ENCODE measurements at places on chromosomes 2 and 18.

GRCh38 chr2:158482594-158482993 lies 25.8 kb downstream of the PKP4 start:
- DNase-seq = no peak

DNA sequence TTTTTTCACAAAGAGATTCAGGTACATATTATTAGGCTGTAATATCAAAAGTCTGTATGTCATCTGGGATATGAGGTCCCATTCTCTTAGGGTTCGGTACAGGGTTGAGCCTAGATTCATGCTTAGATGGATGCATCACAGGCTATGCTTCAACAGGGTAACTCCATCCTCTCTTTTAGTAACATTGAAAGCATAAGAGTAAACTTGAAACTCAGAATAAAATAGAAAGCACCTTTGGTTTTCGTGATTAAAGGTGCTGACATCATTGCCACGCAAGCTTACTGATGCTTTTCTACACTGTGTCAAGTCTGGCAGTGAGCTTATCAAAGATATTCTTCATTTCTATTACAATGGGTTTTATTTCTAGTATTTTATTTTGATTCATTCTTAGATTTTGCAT lies 419.1 kb upstream of the DSEL start:
- DNase-seq = no peak

GRCh38 chr2:148716378-148716920 lies 71.9 kb downstream of the EPC2 start:
- no peak for DNase-seq

- DNase-seq = no peak
Observed at GRCh38 chr2:227134591-227134990, 29.4 kb downstream of the COL4A4 start.

DNA sequence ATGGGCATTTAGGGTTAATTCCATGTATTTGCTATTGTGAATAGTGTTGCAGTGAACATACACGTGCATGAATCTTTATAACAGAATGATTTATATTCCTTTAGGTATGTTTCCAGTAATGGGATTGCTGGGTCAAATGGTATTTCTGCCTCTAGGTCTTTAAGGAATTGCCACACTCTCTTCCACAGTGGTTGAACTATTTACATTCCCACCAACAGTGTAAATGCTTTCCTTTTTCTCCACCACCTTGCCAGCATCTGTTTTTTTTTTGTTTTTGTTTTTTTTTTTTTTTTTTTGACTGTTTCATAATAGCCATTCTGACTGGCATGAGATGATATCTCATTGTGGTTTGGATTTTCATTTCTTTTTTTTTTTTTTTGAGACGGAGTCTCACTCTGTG lies 62.4 kb downstream of the GTF3C3 start:
- DNase-seq = no peak

GRCh38 chr2:217167531-217167930 lies 307.7 kb upstream of the TNP1 start:
- DNase-seq = no peak

- DNase-seq = no peak
Observed at GRCh38 chr2:169160926-169161481, 91.6 kb downstream of the DHRS9 start.

GRCh38 chr2:55391615-55392242 lies 27.9 kb downstream of the CCDC88A start:
- no peak for DNase-seq

GRCh38 chr18:27921904-27922751 lies 254.8 kb downstream of the CDH2 start:
- no peak for DNase-seq

GRCh38 chr2:231373184-231373583 lies 22.3 kb upstream of the B3GNT7 start:
- DNase-seq = no peak

DNA sequence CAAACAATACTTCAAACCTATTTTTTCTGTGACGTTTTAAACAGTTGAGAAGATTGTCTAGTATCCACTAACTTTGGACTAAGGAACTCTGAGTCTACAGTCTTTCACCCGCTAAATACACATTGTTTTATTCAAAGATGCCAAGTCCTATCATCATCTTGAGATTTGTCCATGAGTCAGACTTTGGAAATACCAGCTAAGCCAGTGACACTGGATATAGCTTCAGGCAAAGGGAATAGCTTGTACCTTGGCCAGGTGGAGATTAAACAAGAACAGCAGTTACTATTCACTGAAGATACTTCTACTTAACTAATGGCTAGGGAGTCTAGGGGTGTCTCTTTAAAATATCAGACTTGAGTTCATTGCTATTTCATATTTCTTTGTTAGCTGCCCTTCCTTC lies 137.5 kb downstream of the COMMD1 start:
- no peak for DNase-seq

- no peak for DNase-seq
Observed at GRCh38 chr2:84972932-84973331, 2.0 kb downstream of the KCMF1 start.

DNA sequence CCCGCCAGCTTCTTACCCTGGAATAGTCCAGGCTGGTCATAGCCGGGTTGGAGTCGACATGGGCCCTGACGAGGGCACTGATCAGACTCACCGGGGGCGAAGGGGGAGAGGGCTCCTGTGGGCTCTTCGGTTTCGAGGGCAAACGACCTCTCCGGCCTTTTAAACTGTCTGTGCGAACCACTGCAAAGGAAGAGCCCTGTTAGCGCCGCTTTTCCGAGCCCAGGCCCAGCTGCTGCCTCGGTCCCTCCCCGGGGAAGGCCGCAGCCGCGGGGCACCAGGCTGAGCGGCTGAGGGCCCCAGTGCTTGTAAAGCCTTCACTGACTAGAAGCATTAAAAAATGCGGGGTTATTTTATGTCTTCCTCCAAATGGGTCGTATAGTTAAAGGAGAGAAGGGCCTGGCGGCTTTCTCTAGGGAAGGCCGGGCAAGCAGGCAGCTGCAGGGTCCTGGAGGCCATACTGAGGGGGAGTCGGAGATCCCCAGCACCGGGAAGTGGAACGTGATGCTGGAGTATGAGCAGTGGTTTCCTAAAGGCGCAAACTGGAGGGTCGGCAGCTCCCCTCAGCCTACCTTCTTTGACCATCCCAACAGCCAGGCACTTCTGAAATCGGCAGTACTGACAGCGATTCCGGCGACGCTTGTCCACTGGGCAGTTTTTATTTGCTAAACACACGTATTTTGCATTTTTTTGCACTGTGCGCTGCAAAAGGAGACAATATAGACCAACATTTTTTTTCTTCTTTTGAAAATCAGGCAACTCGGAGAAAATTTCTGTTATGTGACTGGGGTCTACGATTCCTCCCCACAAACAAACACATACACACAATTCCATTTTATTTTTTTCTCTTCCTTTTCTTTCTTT lies 4.5 kb downstream of the NR4A2 start:
- no peak for DNase-seq

- DNase-seq = no peak
Observed at GRCh38 chr2:219919506-219919905, 292.1 kb downstream of the SLC4A3 start.

Data from T-helper 22 cell (primary cell).